ENCODE measurements at places on chromosomes 12 and 14.

DNA sequence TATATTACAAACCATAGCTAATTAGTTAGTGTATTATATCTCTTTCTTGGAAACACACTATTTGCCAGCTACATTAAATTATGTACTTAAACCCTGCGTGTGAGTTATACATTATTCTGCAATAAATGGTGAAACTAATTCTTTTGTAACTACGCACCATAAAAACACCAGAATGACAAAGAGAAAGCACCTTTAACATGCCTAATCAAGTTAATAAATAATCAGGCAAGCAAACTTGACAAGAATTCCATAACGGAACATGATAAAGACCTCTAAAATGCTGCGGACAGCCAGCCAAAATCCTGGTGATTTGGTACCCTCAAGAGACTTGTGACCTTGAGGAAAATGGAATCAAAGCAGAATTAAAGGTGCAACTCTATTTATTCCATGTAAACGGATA is 375.3 kb upstream of the KITLG start:
- H3K27ac ChIP-seq = no peak overlapping the region
- no peak for DNase-seq
- no peaks in the 10 kb centered on the region for H3K27me3 ChIP-seq

DNA sequence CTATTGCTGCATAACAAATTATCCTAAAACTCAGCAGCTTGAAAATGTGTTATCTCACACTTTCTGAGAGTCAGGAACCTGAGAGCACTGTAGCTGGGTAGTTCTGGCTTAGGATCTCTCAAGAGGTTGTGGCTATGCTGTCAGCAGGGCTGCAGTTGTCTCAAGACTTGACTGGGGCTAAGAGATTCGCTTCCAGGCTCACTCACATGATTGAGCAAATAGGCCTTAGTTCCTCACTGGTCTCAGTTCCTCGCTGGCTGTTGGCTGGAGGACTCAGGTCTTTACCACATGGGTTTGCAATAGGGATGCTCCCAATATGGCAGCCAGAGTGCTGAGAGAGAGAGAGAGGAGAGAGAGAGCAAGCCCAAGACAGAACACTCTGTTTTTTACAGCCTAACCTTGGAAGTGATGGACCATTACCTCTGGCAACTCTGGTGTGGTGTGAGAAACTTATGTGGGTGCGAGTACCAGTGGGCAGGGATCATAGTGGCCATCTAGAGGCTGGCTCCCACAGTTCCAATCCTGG is 15.9 kb upstream of the DHRS2 start:
- no peaks in the 10 kb centered on the region for H3K36me3 ChIP-seq
- H3K4me3 ChIP-seq = no peak overlapping the region
- H3K4me1 ChIP-seq = no peaks in the 10 kb centered on the region
- no peak overlapping the region for H3K27ac ChIP-seq

DNA sequence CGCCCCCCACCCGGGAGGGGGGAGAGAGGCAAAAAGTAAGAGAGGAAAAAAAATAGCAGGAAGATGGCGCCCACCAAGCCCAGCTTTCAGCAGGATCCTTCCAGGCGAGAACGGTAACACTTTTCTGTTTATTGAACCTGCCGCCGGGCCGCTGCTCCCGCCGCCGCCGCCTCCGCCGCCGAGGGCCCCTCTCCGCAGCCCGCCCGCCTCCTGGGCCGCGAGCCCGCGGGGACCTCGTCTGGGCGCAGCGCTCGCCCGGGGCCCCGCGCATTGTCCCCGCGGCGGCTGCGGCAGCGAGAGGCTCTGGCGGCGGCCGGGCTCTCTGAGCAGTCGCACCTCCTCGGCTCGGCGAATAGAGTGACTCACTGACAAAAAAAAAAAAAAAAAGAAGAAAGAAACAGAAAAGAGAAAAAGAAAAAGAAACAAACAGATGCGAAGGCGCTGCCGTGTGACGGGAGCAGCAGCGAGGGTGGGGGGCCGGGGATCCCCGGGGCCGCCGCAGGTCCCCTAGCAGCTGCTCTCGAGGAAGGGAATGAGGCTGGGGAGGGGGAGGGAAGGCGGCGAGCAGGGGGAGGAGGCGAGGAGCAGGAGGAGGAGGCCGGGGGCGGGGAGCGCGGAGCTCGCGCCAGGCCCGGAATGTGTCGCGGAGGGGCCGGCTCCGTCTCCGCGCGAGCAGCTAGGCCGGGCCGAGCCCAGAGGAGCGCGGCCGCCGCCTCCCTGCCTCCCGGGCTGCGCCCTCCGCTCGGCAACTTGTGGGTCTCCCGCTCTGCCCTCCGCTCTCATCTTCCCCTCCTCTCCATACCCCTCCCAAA is 781 bp downstream of the NPAS3 start:
- H3K27me3 ChIP-seq = peaks cover 35% of the 10 kb centered on the region
- no peaks in the 10 kb centered on the region for H3K36me3 ChIP-seq
- H3K27ac ChIP-seq = peak overlapping the region; percentile 84
- peak; percentile 89 for DNase-seq
- peaks cover 19% of the 10 kb centered on the region for H3K4me1 ChIP-seq
- peak overlapping the region; percentile 83 for H3K4me3 ChIP-seq

- H3K36me3 ChIP-seq = no peaks in the 10 kb centered on the region
- no peak overlapping the region for H3K4me3 ChIP-seq
- peak overlapping the region; percentile 82 for H3K27ac ChIP-seq
Observed at GRCh38 chr12:106114447-106115068, 24.2 kb downstream of the NUAK1 start.

DNA sequence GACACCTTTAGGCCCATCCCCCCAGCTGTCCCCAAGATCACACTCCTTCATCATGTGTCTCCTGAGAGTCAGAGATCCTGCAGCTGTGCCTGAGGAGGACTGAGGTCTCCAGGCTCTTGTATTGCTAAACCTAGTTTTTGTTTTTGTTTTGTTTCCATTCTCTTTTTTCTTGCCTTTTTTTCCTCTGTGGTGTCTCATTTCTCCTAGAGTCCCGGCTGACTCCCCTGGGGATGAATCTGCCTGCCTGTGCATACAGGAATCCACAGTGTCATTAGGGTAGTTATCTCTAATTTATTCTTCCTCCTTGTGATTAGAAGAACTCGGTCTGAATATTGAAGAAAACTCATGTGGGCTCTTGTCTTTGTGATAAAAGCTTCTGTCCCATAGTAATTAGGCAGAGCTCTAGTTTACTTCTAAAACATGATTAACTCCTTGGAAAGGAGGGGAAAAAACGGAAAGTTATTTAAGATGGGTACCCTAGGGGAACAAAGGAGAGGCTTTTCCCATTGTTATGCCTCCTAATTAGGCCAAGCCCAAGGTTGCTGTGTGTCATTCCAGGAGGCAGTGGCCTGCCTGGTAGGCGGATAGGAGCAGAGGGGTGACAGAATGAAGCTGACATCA is 343.2 kb downstream of the ZFP36L1 start:
- H3K4me3 ChIP-seq = no peak overlapping the region
- H3K36me3 ChIP-seq = peaks cover 3% of the 10 kb centered on the region
- no peak for DNase-seq
- H3K27ac ChIP-seq = no peak overlapping the region

GRCh38 chr14:28773176-28773575 is 6.6 kb downstream of the FOXG1 start:
- H3K27ac ChIP-seq = no peak overlapping the region
- DNase-seq = no peak

- H3K36me3 ChIP-seq = peaks cover 22% of the 10 kb centered on the region
- no peak for DNase-seq
- H3K27ac ChIP-seq = no peak overlapping the region
- no peak overlapping the region for H3K4me3 ChIP-seq
Observed at GRCh38 chr14:74065746-74066575, 18.3 kb downstream of the ALDH6A1 start.

DNA sequence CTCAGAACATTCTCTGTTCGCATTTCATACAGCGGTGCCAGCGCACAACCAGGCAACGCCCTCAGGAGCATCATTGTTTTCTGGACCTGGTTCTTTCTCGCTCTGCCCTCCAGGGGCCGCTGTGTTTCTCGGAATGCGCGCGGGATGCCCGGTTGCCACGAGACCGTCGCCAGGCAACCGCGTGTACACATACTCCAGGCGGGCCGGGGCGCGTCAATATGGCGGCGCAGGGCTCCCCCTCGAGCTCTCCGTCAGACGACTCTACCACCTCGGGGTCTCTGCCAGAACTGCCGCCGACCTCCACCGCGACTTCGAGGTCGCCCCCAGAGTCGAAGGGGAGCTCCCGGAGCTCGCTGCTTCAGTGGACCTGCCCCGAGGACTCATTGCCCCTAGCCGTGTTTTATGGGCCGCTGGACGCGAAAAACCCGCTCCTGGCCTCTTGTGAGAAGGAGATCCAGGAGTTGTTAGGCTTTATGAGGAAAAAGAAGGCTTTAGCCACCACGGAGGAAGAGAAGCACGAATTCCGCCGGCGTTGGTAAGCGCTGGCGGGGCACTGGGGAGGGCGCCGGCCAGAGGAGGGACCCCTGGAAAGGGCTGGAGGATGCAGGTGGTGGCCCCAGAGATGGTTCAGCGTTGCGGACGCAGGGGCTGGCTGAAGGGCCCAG is at the start of gene CFAP54:
CFAP54 (plus strand) TSS at position 186 of the 665 bp plus-strand sequence; CDS start at position 219, 33 bp downstream.
- H3K4me3 ChIP-seq = peak within 1 kb of the TSS; percentile 91
- no peaks in the 10 kb centered on the region for H3K36me3 ChIP-seq
- peak; percentile 98 for DNase-seq

- peaks cover 32% of the 10 kb centered on the region for H3K36me3 ChIP-seq
- peak; percentile 89 for DNase-seq
- H3K4me3 ChIP-seq = no peak overlapping the region
- no peaks in the 10 kb centered on the region for H3K27me3 ChIP-seq
- H3K27ac ChIP-seq = peak overlapping the region; percentile 62
Observed at GRCh38 chr12:124466216-124467128, 100.9 kb downstream of the NCOR2 start.

All from osteocyte (in vitro differentiated cells).